Posterior cingulate gyrus (tissue), 11 donors: ENCODE measurements at places on chromosomes 5 and 9.

DNA sequence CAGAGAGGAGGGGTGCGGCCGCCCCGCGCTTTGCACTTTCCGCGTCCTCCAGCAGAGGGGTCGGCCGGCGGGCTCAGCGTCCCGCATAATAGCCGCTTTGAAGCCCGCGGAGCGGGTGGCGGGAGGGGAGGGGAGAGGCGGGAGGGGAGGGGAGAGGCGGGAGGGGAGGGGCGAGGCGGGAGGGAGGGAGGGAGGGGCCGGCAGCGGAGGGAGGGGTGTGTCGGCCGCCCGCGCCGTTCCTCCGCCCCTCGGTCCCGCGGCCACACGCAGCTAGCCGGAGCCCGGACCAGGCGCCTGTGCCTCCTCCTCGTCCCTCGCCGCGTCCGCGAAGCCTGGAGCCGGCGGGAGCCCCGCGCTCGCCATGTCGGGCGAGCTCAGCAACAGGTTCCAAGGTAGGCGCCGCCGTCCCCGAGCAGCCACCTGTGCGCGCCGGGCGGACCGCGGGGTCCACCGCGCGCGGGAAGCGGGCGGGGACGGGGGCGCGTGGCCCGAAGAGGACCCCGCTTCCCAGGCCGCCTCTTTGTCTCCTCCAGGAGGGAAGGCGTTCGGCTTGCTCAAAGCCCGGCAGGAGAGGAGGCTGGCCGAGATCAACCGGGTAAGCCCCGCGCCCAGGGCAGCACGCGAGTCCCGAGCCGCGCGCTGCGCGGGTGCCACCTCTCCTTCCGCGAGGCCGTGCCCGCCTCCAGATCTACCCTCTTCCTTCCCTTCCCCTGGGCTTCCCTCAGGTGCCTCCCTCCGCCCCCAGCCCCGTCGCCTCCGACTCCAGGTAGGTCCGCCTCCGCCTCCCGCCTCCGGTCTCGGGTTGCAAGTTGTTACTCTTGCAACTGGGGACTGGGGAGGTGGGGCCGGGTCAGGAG, at the start of gene AIF1L:
Gene AIF1L (plus strand): TSS at position 263 of the 857 bp plus-strand sequence. CDS start 99 bp downstream, at position 362.
- peak; percentile 65 for DNase-seq

GRCh38 chr5:122078116-122079110, at the start of gene LOX:
LOX (minus strand) TSS chr5:122078259; CDS start chr5:122077985, 274 bp downstream.
- no peak for DNase-seq

GRCh38 chr9:20713172-20713571, 29.1 kb downstream of the FOCAD start:
- no peak for DNase-seq

GRCh38 chr5:112304743-112305142, 114.3 kb downstream of the EPB41L4A start:
- no peak for DNase-seq

- DNase-seq = peak; percentile 64
Measured at GRCh38 chr5:132059043-132059695, 1.3 kb upstream of the IL3 start.

DNA sequence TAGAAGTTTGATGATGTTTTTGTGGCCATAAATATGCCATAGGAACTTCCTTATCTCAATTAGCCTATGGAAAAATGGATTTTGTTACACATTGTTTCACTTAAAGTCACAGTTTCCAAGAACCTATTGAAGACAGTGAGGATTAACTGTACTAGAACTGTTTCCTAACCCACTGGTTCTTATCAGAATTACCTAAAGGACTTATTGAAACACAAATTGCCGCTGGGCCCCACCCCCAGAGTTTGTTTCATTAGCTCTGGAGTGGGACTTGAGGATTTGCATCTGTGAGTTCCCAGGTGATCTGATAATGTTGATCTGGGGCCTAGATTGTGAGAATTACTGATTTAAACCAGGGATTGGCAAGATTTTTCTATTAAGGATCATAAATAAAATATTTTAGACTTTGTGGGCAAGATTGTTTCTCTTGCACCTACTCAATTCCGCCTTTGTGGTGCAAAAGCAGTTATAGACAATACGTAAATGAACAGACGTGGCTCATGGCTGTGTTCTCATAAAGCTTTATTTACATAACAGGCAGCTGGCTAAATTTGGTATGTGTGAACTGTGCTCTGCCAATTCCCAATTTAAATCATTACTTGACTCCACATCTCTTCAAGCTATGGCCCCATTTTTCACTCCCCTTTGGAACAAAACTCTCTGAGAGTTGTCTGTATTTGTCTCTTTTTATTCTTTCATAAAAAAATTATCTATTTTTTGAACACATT, 9.3 kb downstream of the JAK2 start:
- no peak for DNase-seq

GRCh38 chr9:122318284-122318683, 52.5 kb upstream of the PTGS1 start:
- peak; percentile 87 for DNase-seq

GRCh38 chr9:35342221-35342958, 147.5 kb upstream of the RUSC2 start:
- DNase-seq = no peak

DNA sequence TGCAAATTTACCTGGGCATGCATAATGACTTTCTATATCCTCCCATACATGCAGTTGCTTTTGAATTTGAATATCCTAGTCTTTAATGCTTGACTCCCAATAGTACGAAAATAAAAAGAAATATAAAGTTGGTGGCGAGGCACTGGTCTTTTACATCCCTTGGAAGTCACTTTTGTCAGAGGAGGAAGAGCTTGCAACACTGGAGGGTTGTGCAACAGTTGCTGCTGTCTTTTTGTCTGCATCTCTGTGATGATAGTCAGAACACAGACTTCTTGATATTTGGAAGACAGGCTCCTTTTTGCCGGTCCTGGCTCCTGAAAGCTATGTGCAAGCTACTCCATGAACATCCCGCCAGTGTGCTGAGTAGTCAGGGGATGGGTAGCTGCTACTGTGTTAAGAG, 16.8 kb upstream of the SGCD start:
- no peak for DNase-seq

GRCh38 chr9:134434894-134435506, 108.7 kb downstream of the RXRA start:
- peak; percentile 91 for DNase-seq

GRCh38 chr9:38130724-38131123, 61.7 kb upstream of the SHB start:
- no peak for DNase-seq

GRCh38 chr9:4296217-4296616, 3.7 kb downstream of the GLIS3 start:
- no peak for DNase-seq

DNA sequence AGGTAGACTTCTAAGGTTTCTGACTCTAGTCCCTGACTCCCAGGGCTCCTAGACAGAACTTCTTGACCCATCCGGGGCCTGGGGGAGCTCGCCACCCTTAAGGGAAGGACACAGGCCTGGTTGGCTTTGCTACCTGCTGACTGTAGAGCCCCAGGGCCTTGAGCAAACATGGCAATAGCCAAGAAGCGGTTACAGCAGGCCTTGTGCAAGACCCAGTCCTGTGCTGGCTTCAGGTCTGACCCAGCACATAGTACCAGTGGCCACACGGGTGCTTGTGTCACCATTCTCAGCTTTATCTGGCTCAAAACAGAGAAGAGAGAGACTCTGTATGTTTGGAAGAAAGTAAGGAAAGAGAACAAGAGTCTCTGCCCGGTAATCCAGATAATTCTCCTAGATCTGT, 41.8 kb downstream of the AP3B1 start:
- no peak for DNase-seq

DNA sequence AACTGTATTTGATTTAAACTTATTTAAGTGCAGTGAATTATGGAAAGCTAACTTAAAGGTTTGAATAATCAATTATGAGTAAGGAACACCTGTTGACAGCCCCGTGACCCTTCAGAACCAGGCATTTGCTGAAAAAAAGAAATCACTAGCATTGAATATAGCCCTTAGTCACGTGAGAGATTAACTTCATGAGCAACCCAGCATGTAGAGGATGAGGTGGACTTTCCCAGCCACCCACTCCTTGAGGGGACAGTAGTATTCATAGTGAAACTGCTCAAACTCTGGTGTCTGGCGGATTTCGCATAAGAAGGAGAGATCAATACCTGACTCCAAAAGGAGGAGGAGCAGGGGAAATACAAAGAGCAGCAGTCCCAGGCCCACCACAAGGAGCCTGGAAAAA, 184.8 kb upstream of the RASEF start:
- no peak for DNase-seq

GRCh38 chr9:87065981-87066380, 118.7 kb upstream of the GAS1 start:
- DNase-seq = no peak

DNA sequence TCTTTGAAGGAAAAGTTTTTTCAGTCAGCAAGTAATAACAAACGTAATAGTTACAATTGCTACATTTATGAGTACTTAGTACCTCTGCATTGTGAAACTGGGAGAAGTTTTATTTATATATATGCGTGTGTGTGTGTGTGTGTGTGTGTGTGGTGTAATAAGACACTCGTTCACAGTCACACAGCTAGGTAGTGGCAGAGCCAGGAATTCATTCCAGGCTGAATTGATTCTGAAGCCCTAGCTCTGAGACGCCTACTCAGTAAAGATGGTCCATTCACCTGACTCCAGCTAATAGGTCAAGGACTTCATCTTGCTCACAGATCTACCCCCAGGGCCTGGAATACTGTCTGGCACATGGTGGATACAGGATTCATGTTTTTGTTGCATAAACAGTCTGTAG, 13.6 kb upstream of the CAST start:
- DNase-seq = no peak

DNA sequence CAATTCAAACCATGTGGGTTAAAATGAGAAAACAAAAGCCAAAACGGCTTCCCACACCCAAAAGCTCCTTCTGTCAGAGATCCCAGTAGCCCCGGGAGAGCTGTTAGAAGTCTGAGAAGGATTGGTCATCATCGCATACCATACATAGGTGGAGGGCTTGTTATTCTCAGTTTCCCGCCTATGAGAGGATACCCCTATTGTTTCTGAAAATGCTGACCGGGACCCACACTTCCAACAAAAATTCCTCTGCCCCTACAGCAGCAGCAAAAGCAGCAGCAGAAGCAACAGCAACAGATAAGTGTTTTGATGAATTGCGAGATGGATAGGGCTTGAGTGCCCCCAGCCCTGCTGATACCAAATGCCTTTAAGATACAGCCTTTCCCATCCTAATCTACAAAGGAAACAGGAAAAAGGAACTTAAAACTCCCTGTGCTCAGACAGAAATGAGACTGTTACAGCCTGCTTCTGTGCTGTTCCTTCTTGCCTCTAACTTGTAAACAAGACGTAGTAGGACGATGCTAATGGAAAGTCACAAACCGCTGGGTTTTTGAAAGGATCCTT, at the start of gene TEK:
Gene TEK (plus strand): TSS at position 245 of the 561 bp plus-strand sequence. CDS start 366 bp downstream, outside the sequence.
- DNase-seq = no peak

GRCh38 chr5:75839547-75839946, 122.3 kb upstream of the POC5 start:
- DNase-seq = no peak

- DNase-seq = no peak
Measured at GRCh38 chr9:90070931-90071660, 466.3 kb downstream of the GADD45G start.

GRCh38 chr9:15086778-15087324, 176.6 kb upstream of the FREM1 start:
- no peak for DNase-seq

DNA sequence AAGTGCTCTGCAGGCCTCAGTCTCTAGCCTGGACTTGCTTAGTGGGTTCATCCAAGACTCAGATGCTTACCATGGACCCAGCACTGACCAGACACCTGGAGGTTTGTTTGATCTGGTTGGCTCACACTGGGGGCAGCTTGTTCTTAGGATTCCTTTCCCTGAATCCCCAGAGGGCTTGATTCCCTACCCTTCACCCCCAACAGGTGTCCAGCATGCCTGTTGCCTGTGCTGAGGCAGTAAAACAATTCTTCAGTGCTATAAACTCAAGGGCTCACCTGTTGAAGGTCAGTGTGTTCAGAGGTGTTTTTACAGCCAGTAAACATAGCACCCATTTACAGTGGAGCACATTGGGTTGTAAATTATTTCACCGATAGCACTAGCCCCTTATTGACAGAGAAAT, 123.8 kb upstream of the KLF4 start:
- no peak for DNase-seq

GRCh38 chr5:40401284-40402006, 278.3 kb upstream of the PTGER4 start:
- DNase-seq = no peak

GRCh38 chr5:144194144-144194543, 23.5 kb downstream of the KCTD16 start:
- DNase-seq = no peak

DNA sequence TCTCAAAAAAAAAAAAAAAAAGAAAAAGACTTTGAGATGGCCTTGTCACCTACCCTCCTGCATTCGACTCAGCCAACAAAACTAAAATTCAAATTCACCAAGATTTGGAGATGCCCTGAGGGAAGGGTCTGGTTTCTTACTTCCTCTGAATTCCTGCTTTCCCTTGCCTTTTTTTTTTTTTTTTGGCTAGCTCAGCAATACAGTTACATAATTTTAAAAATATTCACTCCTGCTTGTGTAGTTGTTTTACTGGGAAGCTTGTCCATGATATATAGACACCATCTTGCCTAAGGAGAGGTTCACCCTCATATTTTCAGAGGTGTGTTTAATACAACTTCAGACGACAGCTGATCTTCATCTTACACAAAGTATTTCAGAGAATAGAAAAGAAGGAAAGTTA, 21.3 kb upstream of the SERINC5 start:
- DNase-seq = no peak

DNA sequence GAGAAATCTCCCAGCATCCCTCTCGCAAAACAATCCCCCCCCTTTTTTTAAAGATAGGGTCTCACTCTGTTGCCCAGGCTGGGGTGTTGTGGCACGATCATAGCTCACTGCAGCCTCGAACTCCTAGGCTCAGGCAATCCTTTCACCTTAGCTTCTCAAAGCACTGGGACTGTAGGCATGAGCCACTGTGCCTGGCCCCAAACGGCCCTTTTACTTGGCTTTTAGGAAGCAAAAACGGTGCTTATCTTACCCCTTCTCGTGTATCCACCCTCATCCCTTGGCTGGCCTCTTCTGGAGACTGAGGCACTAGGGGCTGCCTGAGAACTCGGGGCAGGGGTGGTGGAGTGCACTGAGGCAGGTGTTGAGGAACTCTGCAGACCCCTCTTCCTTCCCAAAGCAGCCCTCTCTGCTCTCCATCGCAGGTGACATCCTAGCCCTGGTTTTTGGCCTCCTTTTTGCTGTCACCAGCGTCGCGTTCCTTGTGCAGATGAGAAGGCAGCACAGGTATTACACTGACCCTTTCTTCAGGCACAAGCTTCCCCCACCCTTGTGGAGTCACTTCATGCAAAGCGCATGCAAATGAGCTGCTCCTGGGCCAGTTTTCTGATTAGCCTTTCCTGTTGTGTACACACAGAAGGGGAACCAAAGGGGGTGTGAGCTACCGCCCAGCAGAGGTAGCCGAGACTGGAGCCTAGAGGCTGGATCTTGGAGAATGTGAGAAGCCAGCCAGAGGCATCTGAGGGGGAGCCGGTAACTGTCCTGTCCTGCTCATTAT, 6.8 kb downstream of the CA9 start:
- DNase-seq = no peak

DNA sequence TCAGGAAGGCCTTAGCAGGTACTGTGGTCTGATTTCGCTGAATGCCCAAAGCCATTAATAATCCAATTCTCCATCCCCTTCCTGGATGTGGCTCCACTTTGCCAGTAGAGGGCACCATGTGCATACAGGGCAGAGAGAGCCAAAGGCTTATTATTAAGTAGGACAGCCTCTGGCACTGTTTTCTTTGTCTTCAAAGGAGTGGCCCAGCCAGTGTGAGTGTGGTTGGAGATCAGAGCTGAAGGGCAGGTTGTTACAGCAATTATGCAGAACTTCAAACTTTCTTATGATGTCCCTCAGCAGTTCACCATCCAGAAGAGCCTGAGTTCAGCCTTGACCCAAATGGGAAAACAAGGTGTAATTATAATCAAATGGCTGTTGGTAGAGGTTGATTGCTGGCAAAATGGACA, 38.6 kb upstream of the CEMIP2 start:
- DNase-seq = peak; percentile 23

GRCh38 chr9:69932901-69933300, 110.7 kb upstream of the MAMDC2 start:
- DNase-seq = no peak
